Mucosa of gallbladder (tissue), 1 donor: ENCODE measurements at places on chromosomes 5 and 9. TPM values are rescaled to one million over a fixed set of nuclear protein-coding genes. Genes with fewer than 3 reads are reported as not detected.

DNA sequence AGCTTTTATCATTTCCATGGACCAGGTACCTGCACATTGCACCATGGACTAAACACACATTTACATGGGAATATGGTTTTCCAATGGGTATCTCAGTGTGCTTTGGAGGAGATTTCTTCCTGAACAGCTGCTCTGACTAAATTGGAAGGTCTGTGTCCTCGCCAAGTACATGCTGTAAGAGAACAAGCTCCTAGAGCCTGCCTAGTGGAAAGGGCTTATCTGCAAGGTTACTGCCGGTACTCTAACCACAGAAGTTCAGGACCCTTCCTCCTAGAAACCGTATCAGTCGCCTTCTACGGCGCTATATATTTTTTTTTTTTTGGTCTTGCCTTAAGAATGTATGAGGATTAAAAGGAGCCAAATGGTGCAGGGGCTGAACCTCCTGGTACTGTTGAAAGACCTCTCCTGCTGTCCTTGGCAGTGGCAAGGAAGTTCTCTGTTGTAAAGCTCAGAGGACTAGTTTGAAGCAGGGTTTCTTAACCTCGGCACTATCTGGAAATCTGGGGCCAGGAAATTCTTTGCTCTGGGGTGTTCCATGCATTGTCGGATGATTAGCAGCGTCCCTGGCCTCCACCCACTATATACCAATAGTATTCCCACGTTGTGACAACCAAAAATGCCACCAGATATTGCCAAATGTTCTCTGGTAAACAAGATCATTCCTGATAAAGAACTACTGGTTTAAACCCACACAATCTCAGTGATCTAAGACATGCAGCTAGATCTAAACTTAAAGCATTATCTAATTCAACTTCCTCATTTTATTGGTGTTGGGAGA is 107.4 kb downstream of the FBXO38 start:
- DNase-seq: no peak

DNA sequence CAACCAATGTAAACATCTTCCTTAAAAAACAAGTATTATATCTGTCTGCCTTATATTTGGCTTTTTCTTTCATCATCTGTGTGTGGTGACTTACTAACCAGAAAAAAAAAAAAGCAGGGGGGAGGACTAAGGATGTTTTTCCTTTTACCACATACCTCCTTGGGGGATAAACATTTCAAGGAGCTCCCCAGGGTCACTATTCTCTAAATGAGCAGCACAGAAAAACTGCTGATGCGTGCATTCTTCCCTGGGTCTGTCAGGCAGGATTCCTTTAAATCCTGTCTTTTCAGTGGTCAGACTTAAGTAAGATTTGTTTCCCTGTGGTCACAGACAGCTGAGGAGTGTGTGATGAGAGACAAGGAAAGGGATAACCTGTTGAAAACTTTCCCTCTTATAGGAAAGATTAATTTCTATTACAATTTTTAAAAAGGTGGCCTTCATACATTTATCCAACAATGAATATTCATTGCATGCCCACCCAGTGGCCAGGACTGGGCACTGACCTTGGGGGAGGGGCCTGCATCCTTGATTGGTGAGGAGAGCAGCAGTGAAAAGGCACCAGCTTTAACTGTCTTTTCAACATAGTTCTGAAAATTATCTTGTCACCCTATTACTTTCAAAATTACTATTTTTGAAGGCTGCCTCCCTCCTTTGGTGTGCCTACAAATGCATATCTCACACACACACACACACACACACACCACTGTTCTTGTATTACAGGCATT is 123.1 kb downstream of the TLE4 start:
- DNase-seq: no peak

- DNase-seq: peak; percentile 14
These were observed 227.1 kb upstream of the DMRT1 start for GRCh38 chr9:614431-614830.

GRCh38 chr5:98906756-98907355 is 22.0 kb downstream of the CHD1 start:
- no peak for DNase-seq

DNA sequence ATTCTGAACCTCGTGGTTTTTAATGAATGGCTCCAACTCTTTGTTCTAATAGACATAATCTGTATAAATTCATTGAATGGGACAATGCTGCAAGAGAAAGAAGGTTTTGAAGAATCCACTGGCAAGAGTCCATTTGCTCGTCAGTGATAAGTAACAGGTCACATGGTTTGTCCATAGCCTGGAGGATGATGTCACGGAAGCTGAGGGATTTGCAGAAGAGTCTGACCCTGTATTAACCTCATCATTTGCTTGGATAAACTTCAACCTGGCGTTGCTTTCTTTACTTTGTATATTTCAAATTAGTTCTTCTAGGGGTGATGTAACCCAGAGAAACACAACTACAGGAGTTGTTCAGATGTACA is 197.4 kb downstream of the GAS1 start:
- peak; percentile 34 for DNase-seq

DNA sequence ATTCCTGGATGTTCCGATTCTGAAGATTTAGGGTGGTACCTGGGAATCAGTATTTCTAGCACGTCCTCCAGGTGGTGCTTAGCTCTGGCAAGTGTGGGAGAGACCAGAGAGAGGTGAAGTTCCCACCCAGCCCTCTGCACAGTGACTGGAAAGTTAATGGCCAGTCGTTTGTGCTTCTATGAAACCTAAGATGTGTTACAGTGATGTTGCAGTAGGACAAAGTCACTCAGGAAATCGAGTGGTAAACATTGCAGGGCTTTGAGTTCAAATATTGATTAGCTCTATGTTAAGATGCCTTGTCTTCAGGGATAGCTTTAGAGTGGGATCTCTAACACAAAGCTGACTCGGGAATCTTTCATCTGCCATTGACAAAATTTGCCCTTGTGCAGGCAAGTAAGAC is 55.6 kb downstream of the PIK3R1 start:
- DNase-seq: no peak

- no peak for DNase-seq
These were observed 6.5 kb downstream of the LIX1 start for GRCh38 chr5:97135868-97136267.

DNA sequence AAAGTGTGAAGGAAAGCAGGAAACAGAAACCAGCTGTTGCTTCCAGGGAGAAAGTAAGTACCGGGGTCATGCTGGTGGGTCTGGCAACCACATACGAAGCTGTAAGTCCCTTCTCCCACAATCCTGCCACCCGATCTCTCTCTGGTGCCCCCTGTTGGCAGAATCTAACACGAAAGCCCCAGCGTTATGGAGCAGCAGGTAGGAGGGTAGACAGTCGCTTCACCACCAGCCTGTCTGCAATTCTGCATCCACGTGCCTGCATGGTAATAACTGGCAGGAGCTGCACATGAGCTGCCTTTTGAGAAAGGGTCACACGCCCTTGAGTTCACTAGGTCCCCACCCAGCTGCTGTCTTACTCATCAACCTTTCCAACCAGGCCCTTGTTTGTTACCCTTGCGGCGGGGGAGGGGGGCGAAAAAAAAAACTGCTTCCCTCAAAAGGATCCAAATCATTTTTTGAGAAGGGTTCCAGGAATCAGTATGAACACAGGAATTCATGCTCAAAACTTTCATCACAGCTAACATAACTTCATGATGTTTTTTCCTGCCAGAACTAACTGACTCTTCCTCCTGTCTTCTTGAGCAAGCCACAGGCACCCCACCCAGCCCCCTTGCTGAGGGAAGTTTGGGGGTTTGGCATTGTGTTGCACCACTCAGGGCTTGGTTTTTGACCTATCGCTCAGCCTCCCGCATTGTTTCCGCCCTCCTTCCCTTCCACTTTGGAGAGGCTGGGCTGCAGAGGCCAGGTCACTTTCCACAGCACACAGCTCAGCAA is 19.6 kb upstream of the TMEM252 start:
- DNase-seq: peak; percentile 43

GRCh38 chr9:75490326-75490725 is 400.1 kb upstream of the PCSK5 start:
- no peak for DNase-seq

DNA sequence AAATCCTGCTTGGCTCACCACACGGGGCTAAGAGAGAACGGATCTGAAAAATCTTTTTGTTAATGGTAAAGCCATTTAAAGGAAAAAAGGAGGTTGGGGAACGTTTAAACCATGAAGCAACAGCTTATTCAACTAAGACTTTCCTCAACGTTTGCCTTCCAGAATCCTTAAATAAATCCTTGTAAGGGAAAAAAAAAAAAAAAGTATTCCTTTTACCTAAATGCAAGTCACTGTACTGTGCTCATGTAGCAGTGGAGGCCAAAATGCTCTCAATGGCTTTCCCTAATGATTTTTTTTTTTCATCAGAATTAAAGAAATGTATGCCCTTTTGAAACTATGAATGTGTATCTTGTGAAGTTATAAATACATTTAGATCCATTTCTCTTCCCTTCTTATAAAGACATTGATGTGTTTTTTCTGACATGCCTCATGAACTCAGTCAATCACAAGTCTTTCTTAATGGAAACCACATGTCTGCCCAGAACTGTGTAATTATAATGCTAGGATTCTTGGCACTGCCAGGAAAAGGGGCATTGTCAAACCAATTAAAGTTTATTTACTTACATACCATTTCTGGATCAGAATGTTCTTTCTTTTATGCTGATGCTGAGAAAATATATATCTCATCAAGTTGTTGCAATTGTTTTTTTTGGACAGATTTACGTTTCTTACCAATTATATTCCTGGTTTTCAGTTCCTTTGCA is 107.5 kb downstream of the EBF1 start:
- DNase-seq: no peak

GRCh38 chr5:116885825-116886224 is 311.2 kb upstream of the SEMA6A start:
- no peak for DNase-seq

GRCh38 chr5:141615991-141616720 is 2.6 kb downstream of the DIAPH1 start:
- no peak for DNase-seq

DNA sequence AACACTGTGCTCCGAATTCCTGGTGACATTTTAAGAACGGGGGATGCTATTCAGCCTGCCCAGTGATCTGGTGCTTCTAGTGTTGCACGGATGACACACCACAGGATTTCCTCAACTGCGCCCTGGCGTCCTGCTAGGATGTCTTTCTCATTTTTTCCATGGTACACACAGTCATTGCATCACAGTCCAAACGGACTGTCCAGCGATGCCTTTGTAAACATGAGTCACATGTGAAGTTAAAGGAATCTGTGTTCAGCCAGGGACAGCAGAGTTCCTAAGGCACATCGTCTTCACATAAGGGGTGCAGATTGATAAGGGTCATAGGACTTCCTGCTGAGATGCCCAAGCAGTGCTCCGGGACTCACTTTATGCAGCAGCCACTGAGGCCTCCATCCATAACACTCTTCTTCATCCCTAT is 9.3 kb upstream of the PTPN3 start:
- no peak for DNase-seq

DNA sequence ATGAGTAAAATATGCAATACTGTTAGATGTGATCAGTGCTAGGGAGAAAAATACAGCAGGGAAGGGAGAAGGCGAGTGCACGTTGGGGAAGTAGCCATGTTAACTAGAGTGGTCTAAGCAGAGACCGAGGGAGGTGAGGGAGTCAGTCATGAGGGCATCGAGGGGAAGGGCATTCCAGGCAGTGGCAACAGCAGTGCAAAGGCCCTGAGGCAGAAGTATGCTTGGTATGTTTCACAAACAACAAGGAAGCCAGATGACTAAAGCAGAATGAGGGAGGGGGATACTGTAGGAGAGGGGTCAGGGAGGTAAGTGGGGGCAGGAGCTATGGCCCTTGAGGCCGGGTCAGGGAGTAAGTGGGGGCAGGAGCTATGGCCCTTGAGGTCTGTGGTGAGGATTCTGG is 123.3 kb upstream of the BOD1 start:
- no peak for DNase-seq

DNA sequence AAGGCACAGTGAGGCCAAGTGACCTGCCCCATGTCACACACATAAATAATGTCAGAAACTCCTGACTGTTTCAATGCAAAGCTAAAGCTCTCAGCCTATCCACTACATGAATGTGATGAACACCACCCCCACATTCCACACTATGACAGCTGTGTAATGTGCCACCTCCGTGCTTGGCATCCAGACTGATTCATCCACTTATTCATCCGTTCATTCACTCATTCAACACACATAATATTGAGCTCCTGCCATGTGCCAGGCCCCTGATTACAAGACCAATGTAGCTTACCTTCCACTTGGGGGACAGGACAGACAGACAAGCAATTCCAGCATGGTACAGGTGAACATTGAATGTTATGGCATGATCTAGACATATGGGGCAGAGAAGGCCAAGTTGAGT is 46.2 kb upstream of the FABP6 start:
- DNase-seq: no peak

GRCh38 chr9:91312717-91313325 is 48.9 kb downstream of the AUH start:
- no peak for DNase-seq

DNA sequence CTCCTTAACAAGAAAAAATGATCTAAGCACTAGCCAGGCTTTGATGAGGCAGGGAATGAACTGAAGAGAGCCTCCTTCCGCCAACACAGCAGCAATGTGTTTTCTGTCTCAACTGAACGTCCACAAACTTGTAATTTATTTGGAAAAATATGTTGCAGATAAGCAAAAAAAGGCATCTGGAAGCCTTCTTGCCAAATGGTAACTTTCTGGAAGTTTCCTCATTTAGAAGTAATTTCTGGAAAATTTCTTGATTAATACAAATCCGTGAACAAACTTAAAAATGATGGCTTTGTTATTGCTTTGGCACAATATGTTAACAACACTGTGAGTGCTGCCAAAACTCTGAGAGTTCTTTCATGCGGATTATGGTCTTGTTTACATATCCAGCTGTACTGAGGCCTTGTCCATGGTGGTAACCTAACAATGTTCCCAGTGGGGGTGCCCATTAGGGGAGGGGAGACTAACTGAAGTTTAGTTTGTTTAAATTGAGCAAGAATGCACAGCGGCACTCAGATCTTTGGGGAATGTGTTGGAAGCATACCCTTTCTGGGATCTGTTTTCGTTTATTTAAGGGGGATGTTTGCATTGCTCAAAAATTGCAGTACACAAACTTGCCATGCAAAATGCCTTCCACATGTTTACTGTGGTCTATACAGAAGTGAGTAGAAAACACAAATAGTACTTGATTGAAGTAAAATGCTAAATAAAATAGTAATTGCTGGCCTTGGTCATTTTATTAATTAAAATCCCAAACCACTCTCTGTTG is 334.7 kb downstream of the NR2F1-AS1 start:
- peak; percentile 32 for DNase-seq

GRCh38 chr9:13279284-13280141 is at the start of gene MPDZ:
TSS of gene MPDZ (minus strand) at chr9:13279692. CDS start at chr9:13250315, 29,377 bp downstream.
- DNase-seq: peak; percentile 25

CPLANE1 gene
- total RNA-seq: 20.2 TPM

BTNL3 gene
- 0.09 TPM for total RNA-seq

PCDHA9 gene
- 0.29 TPM for total RNA-seq

COQ4 gene
- total RNA-seq: 54.8 TPM

TSSK1B gene
- total RNA-seq: 0.20 TPM

IFNA13 gene
- not detected for total RNA-seq

MSMP gene
- 1.1 TPM for total RNA-seq

SPARC gene
- total RNA-seq: 985 TPM

C1QTNF2 gene
- 2.2 TPM for total RNA-seq

MYMK gene
- total RNA-seq: not detected

SH3TC2 gene
- 2.7 TPM for total RNA-seq

FOXI1 gene
- total RNA-seq: 0.69 TPM

CCDC183 gene
- 2.3 TPM for total RNA-seq

FBXW11 gene
- total RNA-seq: 54.1 TPM

STPG3 gene
- total RNA-seq: not detected

SPINK5 gene
- total RNA-seq: 5.2 TPM

ANKRD20A1 gene
- total RNA-seq: 3.0 TPM
